GM03348 (cell line): ENCODE measurements at places on chromosomes 2 and 18.

DNA sequence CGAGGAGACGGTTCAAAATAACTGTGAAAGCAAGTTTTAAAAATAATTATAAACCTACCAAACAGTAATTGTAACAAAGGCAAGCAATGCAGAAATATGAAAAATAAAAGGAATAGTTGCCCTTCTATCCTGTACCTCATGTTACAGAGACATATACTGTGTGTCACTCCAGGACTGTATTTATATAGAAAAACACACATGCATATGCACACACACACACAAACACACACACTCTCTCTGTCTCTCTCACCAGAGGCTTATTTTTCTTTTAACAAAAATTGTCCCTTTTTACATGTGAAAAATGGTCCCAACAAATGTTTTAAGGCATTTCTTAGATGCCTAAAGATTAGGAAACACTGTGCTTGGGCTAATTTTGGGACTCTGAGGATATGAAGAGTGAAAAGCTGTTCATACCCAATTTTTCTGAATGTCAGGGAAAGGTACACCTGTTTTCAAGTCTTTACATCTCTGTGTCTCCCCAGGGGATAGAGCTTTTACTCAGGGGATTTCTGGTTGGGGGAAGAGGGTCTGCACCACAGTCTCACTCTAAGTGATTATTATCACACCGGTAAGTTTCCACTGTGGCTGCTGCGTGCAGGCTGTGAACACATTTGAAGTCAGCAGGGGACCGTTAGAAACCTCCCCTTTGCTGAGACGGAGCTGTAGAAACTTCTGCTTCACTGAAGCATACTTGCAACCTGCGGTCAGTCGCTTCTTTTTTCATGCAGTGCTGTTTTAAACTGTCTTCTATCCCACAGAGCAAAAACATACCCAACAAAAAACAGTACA is 51.4 kb upstream of the SPAG16 start:
- peak; percentile 5 for DNase-seq

- peak; percentile 61 for DNase-seq
These were observed 205.7 kb downstream of the NEDD4L start for GRCh38 chr18:58249712-58250111.

DNA sequence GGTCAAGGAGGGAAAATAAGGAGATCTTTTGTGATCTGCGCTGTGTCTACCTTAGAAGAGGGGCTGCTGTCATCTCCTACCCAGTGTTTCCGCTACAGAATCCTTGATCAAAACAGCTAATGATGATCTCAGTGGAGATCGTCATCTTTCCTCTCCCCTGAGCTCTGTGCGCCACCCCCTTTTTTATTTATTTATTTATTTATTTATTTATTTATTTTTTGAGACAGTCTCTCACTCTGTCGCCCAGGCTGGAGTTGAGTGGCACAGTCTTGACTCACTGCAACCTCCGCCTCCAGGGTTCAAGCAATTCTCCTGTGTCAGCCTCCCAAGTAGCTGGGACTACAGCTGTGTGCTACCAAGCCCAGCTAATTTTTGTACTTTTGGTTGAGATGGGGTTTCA is 55.5 kb downstream of the SERTAD2 start:
- no peak for DNase-seq

GRCh38 chr2:234494361-234495250 is 2.3 kb downstream of the ARL4C start:
- no peak for DNase-seq

- DNase-seq: no peak
These were observed 46.3 kb upstream of the LPIN2 start for GRCh38 chr18:3059272-3059671.

- DNase-seq: peak; percentile 44
These were observed 564 bp downstream of the DPYSL5 start for GRCh38 chr2:26848336-26849055.

GRCh38 chr2:189217541-189217940 is 38.0 kb upstream of the COL5A2 start:
- no peak for DNase-seq

DNA sequence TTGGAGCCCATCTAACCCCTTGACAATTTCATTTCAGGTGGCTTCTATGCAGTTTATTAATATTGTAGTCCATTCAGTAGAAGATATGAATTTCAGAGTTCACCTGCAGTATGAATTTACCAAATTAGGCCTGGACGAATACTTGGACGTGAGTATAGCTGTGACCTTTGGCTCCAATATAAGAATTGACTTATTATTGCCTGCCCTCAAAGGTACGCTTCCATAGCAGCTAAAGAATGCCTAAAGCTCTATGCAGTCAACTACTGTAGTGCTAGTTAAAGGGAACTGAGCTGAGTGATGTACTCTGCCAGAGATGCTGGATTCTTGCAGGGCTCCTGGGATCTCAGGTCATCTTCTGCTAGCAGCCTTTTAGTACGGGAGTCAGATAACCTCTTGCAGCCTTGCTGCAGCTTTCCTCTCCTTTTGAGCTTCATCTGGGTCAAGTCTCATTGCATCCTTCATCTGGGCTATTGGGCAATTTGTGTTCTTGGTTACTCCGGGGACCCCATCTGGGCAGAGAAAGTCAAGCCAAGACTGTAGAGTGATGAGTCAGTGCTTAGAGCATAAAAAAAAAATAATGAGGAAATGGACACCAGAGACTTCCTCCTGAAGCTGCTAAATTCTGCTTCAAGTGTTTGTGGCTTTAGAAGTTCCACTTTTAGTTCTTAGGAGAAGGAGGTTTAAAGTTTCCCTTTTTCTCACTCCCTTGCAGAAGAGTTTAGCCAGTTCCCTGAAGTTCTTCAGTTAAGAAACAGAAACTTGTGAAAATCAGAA is 105.6 kb downstream of the PRPF40A start:
- peak; percentile 79 for DNase-seq

DNA sequence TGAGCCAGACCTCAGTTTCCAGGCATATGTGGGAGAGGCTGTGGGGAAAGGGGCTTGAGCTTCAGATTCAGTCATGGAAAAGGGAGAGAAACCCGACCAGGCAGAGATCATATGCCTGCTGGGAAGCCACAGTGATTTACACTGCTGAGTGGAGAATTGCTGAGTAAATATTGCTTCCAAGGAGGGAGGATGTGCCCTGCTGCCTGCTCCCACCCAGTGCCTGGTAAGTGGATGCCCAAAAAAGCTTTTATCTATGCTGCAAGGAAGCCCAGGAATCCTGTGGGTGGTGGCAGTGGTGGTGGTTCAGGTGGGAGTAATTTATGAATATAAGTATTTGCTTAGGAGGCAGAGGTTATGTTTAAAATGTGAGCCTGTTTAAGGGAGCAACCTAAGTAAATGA is 39.5 kb downstream of the INO80C start:
- DNase-seq: no peak

DNA sequence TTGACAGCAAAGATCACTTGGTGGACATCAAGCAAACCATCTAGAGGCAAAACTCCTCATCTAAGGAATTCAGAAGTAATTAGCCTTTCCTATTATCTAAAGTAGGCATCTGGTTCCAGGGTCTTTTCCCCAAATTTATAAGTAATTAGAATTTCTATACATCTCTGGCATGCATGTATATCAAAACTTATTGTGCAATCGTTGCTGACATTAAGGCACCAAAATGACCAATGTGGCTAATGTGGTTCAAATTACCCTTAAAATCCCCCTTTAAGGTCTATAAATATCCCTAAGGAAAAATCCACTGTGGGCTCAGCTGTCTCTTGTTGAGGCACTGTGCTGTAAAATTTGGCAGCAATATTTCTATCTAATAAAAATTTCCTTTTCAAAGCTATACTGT is 695.9 kb upstream of the LRRTM4 start:
- no peak for DNase-seq

DNA sequence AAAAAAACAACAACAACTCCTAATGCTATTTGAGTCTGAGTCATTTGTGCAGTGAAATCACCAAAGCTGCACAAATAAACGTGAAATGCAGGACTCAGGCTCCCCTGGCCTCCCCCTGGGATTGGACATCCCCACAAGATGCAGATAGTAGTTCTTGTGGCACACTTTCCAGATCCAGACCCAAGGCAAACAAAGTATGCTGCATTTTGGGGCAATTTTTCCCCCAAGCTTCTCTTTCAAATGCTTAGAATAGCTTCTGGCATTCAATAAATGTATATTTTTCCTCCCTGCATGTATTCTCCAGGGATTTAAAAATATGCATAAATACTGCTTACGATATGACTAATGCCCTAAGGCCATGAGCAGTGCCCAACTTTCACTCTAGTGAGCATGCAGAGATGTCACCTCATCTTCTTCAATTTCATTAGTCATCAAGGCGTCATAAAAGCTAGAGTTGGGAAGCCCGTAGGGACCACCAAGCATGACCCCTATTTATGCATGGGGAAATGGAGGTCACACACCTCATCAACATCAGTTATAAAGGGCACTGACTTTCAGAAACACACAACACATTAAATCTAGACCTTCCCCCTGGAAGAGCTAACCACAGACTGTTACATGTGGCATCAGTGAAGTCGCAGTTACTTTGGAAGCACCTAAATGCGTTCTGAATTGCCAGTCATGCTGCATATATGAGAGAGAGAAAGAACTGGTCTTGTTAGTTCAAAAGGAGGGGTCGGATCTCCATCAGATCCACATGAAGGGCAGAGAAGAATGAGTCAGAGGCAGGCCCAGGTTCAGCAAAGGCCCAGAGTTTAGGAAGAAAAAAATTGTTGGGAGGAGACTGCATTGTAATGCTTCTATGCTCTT is 374.1 kb downstream of the LPIN1 start:
- no peak for DNase-seq

- no peak for DNase-seq
These were observed 142.3 kb upstream of the KCNJ3 start for GRCh38 chr2:154556146-154556545.

DNA sequence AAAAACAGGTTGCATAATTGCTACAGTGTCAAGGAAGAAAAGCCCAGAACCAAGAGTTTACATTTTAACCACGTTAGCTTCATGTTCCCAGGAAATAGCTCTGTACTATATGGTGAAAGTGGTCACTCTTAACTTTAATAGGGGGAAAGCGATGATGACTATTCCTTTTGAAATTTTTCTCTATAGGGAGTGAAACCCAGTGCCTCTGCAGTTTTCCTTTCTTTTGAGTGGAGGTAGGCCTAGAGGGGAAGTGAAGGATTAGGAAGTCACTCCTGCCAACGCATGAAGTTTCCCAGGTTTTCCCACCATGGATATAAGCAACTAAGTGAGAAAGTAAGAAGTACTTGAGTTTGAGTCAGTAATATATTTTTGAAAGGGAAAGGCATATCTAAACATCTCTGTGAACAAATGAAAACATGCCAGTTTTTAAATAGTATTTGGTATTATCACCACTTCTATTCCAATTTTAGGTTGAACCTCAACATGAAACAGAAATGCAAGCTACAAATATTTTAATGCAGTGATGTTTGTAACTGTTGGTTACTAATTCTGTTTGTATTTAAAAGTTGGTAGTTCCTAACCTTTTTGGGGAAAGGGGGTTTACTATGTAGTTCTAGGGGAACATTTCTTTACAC is 91.9 kb downstream of the VRK2 start:
- DNase-seq: no peak

DNA sequence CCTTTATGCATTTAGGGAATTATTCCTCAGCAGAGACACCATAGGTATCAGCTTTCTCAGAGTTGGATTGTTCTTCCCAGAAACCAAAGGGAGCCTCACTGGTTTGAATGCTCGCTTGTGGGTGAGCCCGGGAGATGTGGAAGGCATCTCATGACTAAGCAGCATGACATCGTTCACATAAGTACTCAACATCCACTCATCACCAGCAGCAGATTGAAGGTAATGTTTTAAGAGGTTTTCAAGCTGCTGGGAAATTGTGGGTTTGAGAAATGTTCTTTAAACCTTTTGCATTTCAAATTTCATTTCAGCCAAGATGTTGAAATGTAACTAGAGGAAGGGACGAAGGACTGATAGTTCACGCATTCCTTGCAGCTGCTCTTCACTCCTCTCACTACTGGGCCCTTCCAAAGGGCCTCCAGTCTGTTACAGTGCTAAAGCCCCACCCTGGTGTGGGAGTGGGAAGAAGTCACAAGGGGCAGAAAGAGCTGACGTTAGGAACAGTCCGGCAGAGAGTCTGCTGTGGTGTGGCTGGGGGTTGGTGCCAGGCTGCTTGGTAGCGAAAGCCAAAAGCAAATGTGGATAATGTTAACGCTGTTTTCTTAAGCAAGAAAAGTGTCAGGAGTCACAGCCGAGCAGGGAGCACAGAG is 324.5 kb upstream of the EPHA4 start:
- DNase-seq: no peak

DNA sequence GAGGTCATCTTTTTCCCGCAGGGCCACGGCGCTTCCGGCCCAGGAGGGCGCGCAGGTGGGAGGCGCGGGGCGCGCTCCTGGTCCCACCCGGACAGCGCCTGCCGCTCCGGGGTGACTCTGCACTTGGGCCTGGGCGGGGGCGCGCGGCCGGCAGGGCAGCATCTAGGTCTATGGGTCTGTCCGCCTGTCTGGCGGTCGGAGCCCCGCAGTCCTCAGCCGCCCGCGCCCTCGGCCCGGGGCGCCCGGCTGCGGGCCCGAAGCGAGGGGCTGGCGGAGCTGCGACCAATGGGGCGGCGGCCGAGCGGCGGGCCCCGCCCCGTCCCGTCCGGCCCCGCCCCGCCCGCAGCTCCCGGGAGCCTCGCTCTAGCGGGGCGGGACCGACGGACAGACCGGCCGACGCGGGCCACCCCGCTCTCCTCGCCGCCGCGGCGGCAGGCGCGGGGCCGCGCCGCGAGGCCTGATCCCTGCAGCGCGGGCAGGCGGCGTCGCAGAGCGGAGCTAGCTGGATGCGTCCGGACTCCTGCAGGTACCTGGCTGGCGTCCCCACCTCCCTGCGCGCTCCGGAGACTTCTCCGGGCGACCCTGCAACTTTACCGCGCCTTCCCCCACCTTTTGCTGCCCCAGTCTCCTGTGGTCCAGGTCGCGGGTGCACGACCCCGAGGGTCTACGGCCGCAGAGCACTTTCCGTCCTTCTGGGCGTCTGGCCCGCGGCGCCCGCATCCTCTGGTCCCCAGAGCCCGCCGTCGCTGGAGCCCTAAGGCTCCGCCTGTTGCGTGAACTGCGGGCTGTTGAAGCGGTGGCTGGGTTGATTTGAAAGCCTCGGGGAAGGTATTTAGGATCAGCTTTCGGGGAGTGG is at the start of gene KCNS3:
KCNS3 (plus strand) TSS at position 387 of the 856 bp plus-strand sequence. CDS start 52,342 bp downstream, outside the sequence.
- DNase-seq: peak; percentile 96

DNA sequence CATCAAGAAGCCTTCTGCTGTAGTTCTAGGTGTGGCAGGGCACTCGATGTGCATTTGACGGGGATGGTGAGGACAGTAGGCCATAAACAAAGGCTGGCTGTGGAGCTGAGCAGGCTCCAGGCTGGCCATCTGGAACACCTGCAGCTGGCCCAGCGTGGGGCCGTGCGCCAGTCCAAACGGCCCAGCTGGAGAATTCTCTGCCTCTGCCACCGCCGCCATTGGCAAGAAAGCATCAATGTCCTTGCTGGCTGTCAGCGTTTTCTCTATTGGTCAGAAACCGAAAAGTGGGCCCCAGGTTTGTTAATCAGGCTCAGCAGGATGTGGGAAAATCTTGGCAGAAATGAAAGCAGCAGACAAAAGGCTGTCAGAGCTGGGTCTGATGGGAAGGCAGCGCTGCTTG is 24.0 kb upstream of the CTIF start:
- DNase-seq: no peak

- peak; percentile 89 for DNase-seq
These were observed 39.1 kb upstream of the PLEKHM3 start for GRCh38 chr2:208064220-208064961.
